CD4-positive, alpha-beta T cell treated with Interleukin-10 for 1 hour (primary cell): ENCODE measurements at places on chromosomes 4 and X.
A peak's percentile ranks its signal among the peaks of the same experiment; 100 is the strongest.

GRCh38 chr4:48410812-48411211, 69.5 kb downstream of the SLAIN2 start:
- no peak for DNase-seq

DNA sequence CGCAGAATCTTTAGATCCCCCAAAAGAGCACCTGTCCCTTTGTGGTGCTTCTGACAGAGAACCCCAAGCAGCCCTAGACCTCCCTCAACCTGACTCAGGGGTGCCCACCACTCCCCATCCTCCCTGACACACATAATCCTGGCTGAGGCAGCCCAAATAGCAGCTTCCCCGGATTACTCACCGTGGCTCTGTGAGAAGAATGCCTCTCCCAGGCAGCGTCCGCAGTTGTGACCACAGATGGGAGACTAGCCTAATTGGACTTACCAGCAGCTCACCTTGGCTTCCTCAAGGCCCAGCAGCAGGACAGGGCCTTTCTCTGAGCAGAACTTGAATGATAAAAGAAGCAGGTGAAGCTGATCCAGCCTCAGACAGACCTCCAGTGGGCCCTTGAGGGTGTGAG, 10.3 kb upstream of the ODAPH start:
- DNase-seq = no peak

DNA sequence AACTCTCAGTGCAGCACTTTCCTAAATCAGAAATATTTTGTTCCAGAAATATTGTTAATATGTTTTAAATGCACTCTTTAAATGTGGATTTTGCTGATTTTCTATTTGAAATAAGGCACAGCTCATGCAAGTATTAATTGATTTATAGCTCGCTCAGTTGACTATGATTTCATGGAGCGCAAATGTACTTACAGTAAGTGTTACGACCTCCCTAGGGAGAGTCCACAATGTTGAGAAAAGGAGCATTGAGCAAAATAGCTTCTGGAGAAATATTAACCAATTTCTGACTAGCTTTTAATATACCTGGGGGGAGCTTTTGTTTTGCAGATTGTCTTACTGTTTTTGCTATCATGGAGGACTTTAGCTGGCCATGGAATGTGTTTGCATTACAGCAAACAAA, 1687.5 kb downstream of the STIM2 start:
- no peak for DNase-seq

- DNase-seq = peak; percentile 82
These were observed 2.7 kb downstream of the FOXO4 start for GRCh38 chrX:71098302-71098701.

GRCh38 chrX:76183289-76184049, 10.6 kb downstream of the PBDC1 start:
- DNase-seq = no peak

- no peak for DNase-seq
These were observed 22.0 kb upstream of the TMPRSS11B start for GRCh38 chr4:68267433-68267944.

- no peak for DNase-seq
These were observed 532.8 kb downstream of the IL15 start for GRCh38 chr4:142169216-142169615.

- no peak for DNase-seq
These were observed 101.2 kb downstream of the SMIM20 start for GRCh38 chr4:26015133-26015651.

GRCh38 chr4:85993641-85994040, 366.2 kb downstream of the MAPK10 start:
- DNase-seq = no peak

- DNase-seq = no peak
These were observed 64.2 kb upstream of the MAP3K15 start for GRCh38 chrX:19579485-19579884.

- DNase-seq = no peak
These were observed 182.3 kb downstream of the INPP4B start for GRCh38 chr4:142663828-142664227.

DNA sequence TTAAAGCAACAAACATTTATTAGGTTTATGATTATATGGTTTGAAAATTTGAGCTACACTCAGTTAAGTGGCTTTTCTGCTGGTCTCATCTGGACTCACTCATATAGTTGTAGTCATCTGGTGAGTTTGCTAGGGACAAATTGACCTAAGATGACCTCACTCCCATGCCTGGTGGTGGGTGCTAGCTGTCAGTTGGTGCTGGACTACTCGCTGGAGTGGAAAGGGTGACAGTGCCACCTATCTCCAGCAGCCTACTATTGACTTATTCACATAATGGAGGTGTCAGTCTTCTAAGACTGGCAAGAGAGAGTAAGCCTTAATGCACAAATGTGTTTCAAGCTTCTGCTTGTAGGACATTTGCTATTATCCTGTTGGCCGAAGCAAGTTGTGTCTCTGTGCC, 88.2 kb downstream of the TASL start:
- DNase-seq = no peak

DNA sequence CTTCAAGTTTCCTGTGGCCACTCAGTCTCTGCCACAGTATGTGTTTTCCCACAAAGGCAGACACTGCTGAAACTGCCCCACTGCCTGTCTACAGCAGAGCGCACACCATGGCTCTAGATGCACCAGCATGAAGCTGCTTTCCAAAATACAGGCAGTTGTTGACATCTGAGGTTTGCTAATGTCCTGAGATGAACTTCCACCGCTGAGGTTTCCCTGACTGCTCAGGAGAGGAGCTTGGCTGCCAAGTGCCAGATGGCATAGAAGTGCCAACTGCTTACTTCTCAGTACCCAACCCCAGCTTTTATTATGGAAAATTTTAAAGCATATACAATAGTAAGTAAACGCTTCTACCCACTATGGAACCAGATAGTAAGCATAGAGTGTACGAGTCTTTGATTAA, 61.0 kb upstream of the EXOC1L start:
- DNase-seq = no peak

DNA sequence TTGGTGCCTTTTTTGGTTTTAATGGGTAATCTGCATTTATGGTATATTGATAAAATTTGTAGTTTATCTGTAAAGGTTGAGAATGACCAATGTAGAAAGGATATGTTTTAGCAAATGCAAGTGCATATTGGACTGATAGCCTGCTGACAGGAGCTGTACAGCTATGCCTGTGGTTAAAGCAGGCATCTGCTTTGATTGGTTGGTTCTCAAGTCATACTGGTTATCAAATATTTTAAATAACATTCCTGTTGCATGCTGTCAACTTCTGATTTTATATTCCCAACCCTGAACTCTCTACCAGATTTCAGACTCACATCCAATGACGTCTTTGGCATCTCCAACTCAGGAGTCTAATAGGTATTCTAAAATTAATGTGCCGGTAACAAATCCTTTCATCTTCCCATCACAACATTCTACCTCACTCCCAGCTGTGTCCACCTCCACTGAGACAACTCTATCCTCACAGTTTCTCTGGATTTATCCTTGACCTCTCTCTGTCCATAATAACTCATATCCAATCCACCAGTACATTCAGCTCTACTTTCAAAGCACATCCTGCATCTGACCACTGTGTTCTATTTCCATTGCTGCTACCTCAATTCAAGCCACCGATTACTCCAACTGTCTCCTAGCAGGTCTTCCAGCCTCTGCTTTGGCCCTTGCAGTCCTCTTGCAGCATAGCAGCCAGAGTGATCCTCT, 125.7 kb downstream of the CAMK2D start:
- no peak for DNase-seq

GRCh38 chrX:37470711-37471110, 100.8 kb upstream of the LANCL3 start:
- DNase-seq = no peak

DNA sequence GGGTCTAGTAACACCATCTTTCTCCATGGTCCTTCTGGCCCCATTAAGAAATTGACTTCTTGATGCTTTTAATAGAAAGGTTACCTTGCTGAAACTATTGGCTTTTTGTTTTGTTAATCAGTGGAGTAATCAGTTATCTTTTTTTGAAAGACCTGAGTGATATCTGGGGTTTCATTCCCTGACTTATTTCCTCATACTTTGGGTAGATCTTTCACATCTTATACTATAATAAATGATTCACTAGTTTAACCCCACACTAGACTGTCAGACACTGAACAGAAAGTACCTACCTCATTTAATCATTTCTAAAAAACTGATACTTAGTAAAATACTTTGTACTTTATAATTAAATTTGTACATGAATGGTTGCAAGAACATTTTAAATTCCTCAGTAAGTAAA, 1021.1 kb downstream of the STIM2 start:
- no peak for DNase-seq

GRCh38 chr4:1253831-1254230, 4.9 kb upstream of the CTBP1 start:
- DNase-seq = peak; percentile 36

- DNase-seq = no peak
These were observed 73.7 kb upstream of the GALNT7 start for GRCh38 chr4:173094739-173095421.

- no peak for DNase-seq
These were observed 436.9 kb downstream of the NLGN4X start for GRCh38 chrX:5791721-5792120.

- DNase-seq = no peak
These were observed 229.0 kb upstream of the TENM3 start for GRCh38 chr4:182014164-182014563.

DNA sequence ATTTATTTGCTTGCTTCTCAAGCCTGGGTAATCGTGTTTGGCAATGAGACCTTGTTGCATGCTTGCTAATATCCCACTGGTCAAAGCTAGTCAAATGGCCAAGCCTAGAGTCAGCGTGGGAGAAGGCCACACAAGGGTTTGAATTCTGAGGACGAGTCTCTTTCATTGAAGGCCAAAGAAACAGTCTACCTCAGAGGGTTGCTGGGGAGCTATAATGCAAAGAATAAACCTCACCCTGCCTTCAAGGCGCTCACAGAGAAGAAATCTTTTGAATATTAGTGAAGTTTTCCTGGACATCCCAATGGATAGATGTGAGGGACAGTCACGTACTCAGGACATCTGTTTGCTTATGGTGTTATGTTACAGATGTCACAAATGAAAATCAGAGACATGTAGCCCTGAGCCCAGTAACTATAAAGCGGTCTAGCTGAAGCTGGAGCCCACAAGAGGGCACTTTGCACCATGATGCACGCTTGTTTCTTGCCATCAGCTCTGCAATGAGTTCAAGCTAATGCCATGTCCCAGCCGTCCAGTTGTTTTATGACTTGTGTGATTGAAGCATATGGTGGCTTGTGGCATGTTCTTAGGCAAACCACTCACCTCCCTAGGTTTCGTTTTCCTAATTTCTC, 1.1 kb upstream of the TLR3 start:
- peak; percentile 54 for DNase-seq

GRCh38 chr4:16264798-16265197, 38.5 kb upstream of the TAPT1 start:
- DNase-seq = peak; percentile 52

- DNase-seq = no peak
These were observed 163.3 kb upstream of the USP38 start for GRCh38 chr4:143021384-143021783.

- DNase-seq = no peak
These were observed 119.2 kb downstream of the SMARCA1 start for GRCh38 chrX:129403974-129404669.

GRCh38 chrX:65392284-65392683, 142.3 kb downstream of the LAS1L start:
- DNase-seq = no peak

DNA sequence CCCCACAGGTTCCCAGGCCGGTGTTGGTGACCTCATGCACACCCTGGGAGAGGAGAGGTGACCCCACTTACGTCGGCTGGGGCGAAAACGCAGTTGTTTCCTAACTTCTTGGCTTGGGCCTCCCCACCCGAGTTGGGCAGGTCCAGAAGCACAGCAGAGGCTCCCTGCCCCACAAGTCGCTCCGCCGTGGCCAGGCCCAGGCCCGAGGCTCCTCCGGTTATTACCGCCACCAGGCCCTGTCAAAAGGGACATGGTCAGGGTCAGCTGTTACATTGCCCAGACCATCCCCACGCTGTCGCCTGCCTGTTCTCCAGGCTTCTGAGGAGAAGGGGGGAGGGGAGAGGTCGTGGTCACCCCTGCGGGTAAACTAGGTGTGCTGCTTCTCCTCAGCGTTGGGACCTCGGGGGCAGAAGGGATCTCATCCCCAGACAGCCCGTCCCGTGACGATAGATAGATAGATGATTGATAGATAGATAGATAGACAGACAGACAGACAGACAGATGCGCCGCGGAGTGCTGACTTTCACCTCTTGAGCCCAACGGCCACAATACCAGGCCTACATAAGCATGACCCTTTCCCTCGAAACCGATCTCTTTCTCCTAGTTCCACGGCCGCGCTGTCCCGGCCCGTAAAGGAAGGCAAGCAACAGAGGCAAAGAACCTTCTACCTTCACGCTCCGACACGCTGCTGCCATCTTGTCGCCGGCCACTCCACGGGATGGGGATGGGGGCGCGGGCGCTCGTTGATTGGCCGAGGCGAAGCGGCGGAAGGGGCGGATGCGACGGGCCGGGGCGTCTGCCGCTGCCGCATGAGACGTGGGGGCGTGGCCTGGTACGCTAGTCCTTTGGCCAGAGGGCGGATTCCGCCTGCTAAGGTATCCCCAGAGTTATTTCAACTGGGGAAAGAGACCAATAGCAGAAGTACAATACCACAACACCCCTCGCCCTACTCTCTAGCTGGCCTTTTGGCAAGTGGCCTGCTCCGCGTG, at the start of gene HSD17B10:
Gene HSD17B10 (minus strand): TSS at position 720 of the 989 bp plus-strand sequence. CDS start 25 bp downstream, at position 695.
- peak; percentile 87 for DNase-seq

DNA sequence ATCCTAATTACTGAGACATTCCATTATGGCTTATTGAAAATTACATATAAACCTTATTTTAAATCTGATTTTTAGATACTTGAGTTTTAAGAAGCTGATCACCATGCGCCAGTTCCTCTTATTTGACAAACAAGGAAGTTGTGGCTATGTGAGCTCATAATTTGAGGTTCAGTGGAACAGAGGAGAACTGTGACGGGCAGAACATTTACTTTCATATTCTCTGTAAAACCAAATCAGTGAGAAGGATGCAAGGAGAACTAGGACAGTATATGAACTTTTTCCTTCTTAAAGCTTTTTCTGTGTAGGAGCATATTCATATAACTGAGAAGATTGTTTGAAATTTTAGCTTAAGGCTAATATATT, 25.3 kb downstream of the STIM2 start:
- peak; percentile 85 for DNase-seq

DNA sequence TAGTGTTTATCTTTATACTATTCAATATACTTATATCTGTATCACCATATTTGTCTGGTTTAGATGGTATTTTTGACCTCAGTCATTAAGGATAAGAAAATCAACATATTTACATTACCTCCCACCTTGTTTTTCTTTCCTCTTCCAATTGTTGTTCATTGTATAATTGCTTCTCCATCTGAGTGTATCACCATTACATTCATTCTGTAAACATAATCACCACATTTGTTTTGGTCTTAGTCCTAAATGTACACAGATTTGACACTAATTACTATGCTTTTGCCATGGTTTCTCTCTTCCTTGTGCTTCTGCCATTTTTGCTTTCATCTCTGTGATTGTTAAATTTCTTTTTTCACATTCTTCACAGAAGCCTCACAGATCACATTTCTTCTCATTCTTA, 12.7 kb downstream of the ARMCX6 start:
- no peak for DNase-seq

- DNase-seq = no peak
These were observed 113.6 kb downstream of the CNKSR2 start for GRCh38 chrX:21487832-21488231.
